ENCODE measurements at places on chromosomes 12 and 14.

DNA sequence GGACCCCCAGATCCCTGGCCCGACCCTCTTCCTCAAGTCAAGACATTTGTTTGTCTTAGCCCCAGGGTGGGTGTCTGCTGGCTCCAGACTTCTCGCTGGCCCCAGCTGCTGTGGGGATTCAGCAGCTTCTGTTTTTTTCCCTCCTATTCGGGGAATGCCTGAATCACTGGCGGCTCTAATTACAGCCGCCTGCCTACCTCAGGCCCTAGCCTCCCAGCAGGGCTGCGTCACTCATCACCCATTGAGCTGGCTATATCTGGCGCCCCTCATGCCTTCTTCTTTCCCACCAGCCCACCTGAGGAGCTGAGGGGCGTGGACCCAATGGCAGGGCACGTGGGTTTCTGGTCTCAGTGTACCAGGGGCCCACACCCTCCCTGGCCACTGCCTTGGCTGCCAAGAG, 10.1 kb downstream of the KRT80 start:
- DNase-seq, result no peak

DNA sequence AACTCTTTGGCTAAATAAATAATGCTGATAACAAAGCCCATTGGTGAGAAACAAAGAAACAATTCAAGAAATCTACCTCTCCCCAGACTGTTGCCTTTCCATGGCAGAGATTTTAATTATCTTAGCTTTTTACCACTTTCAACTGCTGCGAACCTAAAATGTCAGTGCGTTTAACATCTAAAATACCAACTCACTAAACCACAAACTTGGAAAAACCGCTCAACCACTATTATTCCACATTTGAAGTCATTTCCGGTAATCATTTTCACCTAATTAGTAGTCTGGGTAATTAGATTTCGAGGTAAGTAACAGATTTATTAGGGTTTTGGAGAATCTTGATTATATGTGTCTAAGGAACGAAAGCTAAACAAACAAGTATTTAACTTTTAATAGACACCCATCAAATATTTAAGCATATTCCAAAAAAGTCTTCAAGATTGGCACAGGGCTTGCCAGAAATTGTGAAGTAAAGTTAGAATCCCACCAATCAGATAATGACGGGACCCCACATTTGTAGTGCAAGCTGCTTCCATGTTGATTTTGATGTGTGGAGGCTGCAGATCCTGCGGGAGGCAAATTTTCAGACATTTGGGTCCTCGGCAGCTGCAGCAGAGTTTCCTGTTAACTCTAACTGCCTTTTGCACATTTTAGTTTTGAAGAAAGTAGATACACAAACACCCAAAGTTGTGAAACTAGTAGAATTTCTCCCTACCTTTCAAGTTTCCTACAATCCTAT, 4.1 kb downstream of the OTX2 start:
- DNase-seq, result no peak

- DNase-seq, result no peak
These were observed 5.1 kb downstream of the IKBIP start for GRCh38 chr12:98639491-98639890.

DNA sequence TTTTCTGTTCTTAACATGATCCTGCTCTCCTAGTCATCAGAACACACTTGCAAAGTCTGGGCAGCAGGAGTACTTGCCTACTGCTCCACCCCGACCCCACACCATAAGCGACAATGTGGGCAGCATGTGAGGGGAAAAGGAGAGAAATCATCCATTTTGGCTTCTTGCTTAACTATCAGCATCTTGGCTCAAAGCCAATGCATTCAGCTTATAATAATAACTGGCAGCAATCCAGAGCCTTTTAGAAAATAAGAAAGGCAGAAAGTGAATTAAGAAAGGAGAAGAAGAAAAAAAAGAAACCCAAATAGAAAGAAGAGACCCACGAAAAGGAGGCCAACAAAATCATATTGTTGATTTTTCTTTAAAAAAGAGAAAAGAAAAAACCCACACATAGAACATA, 930.8 kb downstream of the BCL11B start:
- DNase-seq, result no peak

DNA sequence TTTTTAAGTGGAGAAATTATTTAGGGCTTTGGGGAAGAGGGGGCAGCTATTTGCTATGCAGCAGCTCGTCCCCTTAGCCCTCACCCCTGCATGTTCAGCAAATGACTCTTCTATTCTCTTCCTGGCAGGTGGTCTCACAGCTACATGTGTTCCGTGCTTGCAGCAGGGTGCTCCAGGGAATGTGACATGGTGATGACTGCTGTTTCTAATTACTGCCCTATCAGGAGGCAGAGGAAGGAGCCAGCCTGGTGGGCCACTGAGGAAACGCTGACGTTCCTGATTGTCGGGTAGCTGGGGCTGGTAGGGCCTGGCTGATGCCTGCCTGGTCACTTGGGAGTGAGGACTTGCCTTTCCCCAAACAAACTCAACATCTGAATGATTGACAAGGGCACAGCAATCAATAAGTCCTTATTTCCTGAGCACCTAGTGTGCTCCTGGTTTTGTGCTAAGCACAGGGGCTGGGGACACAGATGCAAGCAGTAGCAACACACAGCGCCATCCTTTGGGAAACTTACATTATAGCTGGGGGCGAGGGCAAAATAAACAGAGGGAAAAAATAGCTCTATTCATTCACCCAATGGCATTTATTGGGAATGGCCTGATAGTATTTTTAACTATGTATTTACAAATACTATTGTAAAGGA, 377.8 kb downstream of the FUT8 start:
- no peak for DNase-seq

DNA sequence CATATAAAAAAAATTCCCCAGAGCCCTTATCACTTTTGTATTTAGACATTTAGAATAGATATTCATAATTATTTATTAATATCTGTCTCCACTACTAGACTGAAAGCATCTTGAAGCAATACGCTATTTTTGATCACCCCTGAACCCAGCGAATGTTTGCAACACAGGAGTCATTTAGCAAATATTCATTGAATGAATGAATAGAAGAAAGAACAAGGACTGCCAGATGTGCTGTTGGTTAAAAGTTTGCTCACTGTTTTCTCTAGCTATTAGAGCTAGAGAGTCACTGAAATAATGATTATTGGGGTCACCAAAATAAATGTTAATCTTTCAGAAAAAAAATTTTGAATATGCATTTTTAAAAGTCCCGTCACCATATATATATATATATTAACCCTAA, 174.3 kb downstream of the ACSS3 start:
- no peak for DNase-seq

DNA sequence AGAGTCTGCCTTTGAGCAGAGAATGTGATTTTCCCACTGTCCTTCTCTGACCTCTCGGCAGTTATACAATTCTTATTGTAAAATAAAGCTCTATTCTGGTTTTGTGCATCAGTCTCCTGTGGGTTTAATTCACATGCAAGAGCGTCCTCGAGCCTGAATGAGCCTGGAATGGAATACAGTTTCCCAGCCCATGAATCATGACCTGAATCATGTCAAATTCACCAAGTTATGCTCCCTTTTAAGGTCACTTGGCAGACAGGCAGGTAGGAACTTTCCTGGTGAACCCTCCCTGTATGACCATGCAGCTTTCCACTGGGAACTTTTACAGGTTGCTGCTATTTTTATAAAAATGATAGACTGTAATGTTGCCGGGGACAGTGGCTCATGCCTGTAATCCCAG, 41.7 kb downstream of the BICD1 start:
- DNase-seq, result no peak

- no peak for DNase-seq
These were observed 236.5 kb upstream of the ATP2B1 start for GRCh38 chr12:89945123-89945522.

DNA sequence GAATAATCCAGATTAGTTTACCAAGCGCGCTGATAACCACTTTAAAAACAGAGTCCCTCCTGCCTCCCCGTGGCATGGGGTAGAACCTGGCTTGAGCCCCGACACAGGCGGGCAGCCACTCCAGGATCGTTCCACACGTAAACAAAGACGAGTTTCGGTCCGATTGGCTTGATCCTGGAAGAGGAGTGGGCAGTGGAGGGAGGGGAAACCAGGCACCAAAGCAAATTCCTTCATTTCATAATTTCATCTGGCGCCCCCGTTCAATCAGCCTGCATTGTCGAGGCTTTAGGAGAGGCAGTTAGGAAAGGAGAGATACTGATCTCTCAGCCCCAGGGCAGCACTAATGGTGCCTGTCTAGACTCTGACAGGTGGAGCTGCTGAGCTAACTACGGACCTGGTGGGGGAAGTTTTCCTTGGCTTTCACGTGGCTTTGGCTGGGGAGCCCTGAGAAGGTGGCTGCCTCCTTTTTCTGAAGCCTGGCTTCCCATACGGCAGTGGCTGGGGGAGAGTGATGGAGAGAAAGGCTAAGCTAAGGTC, 751 bp upstream of the GPRC5A start:
- no peak for DNase-seq

- DNase-seq, result no peak
These were observed 13.8 kb downstream of the ZCCHC8 start for GRCh38 chr12:122486805-122487426.

GRCh38 chr12:26416550-26416949, 221.2 kb downstream of the SSPN start:
- no peak for DNase-seq

- DNase-seq, result no peak
These were observed 824 bp downstream of the DDX55 start for GRCh38 chr12:123602651-123603195.

DNA sequence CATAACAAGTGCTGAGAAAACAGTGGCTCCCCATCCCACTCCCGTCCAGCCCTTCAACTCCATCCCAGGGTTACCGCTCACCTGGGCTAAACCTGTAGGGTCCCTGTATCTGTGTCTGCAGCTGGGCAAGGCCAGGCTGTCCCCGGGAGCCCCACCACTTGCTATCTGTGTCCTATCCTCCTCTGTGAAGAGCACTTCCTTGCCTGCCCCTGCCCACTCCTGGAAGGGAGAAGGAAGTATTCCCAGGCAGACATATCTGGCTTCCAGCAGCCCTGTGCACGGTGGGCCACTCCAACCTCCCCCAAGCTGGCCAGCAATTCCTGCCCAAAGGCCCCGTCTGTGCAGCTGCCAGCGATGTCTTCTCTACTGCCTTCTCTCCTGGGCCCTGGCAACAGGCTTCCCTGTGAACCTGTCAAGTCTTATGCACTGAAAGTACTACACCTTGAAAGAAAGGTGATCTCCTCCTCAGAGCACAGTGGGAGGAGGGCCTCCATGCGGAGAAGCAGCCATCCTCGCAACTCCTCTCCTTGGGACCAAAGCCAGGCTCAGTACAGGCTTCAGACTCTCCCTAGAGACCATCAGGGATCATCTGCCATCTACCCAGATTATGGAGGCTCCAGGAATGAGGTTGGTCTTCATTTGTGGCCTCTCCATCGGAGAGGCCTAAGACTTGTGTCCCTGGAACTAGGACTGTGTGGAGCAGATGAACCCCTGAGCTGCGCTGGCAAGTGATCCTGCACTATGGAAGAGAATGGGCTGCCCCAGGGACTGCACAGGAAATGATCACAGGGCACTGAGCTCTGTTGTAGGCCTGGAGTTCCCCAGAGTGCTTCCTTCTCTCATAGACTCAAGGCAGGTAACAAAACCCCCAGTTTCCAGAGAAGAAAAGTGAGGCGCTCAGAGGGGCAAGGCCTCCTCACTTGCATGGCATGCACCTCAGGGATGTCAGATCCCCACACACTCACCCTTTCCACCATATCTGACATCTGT, 663.6 kb downstream of the BCL11B start:
- DNase-seq, result no peak

- DNase-seq, result no peak
These were observed at the start of gene PLEKHG3 for GRCh38 chr14:64704143-64704742. TSS of gene PLEKHG3 (plus strand) at chr14:64704424. CDS start at chr14:64727632, 23,208 bp downstream.

DNA sequence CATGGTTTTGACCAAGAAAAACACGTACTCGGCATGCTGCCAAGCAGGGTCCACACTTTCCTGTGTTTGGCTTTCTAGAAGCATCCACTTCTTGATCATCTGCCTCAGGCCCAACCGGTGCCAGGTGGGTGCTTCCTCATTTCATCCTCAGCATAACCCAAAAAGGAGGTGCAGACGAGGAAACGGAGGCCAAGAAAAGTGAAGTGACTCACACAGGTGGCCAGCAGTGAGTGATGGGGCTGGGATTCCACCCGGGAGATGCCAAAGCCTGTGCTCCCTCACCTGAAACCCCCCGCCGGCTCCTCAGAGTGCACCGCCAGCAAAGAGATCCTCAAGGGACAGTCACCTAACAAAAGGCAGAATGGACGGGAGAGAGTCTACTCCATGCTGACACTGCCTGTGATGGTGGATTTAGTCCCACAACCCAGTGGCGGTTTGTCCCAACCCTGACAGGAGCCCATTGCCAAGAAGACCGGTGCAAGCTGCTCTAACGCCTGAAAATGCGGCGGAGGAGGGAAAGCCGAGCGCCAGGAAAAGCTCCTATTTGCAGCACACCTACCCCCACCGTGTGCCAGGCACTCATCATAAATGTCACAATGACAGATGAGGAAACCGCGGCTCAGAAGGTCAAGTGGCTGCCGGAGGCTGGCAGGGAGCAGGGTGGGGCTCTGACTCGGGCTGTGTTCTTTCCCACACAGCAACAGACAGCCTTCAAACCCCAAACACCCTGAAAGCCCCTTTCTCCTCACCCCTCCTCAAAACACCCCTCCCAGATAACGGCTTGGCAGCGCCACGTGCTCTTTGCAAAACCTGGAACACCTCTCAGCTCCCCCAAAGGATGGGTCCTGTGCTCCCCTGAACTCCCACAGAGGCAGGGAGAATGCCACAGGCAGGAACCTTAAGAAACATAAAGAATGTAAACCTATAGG, 18.8 kb downstream of the BCL11B start:
- no peak for DNase-seq

- DNase-seq, result no peak
These were observed 91.1 kb upstream of the ARID2 start for GRCh38 chr12:45638386-45638785.

- no peak for DNase-seq
These were observed 390.7 kb downstream of the SYT1 start for GRCh38 chr12:79255288-79255687.

GRCh38 chr12:103881261-103881660, 40.2 kb upstream of the NT5DC3 start:
- DNase-seq, result no peak

- DNase-seq, result no peak
These were observed 890 bp downstream of the TEP1 start for GRCh38 chr14:20412411-20412810.

DNA sequence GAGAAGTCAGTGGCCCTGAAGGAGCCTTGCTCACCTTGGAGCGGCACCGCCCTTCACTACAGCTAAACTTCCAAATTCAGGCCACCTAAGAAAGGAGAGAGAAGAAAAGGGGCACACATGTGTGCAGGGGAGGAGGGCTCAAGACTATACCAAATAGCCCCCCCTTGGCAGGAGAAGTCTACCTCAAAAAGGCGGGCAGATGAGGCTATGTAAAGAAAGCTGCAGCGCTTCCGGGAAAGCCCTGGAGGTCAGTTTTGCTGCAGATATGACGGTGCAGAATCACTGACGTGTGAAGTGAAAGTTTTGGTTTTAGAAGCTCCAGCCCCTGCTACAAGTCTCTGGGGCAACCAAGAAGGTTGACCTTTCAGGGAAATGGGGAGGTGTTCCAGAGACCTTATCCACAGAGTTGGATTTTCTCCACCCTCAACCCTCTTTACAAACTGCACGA, 48.2 kb upstream of the PNMA1 start:
- no peak for DNase-seq

- no peak for DNase-seq
These were observed 51.3 kb upstream of the PTCSC3 start for GRCh38 chr14:36227802-36228201.

- DNase-seq, result no peak
These were observed 897.4 kb upstream of the SEL1L start for GRCh38 chr14:82431031-82431430.
